A549 treated with Mapracorat at 1 μM for 4 hours (cell line): ENCODE measurements at places on chromosomes 6 and 20. TPM values are rescaled to one million over a fixed set of nuclear protein-coding genes. Genes with fewer than 3 reads are reported as not detected.

Gene PGM3
- total RNA-seq: 21.7 to 27.3 TPM (median 25.5 TPM) in 5 replicates

Gene BPIFB4
- total RNA-seq: not detected in 5 replicates

Gene PLA2G7
- not detected in 5 replicates for total RNA-seq

Gene GRM1
- 0.01 to 0.02 TPM in 2 of 5 replicates, not detected in the others for total RNA-seq

Gene CAGE1
- not detected in 5 replicates for total RNA-seq

Gene RAET1E
- total RNA-seq: 1.8 to 3.5 TPM (median 3.1 TPM) in 5 replicates

Gene MATN4
- total RNA-seq: 0.09 to 0.26 TPM (median 0.15 TPM) in 4 of 5 replicates, not detected in the other

Gene CRISP2
- not detected in 5 replicates for total RNA-seq

Gene LY6G6F
- total RNA-seq: not detected in 5 replicates

Gene ADGRF4
- total RNA-seq: 11.9 to 15.7 TPM (median 13.3 TPM) in 5 replicates

Gene CBLN4
- total RNA-seq: not detected in 5 replicates

Gene FAM83D
- total RNA-seq: 55.3 to 72.1 TPM (median 65.2 TPM) in 5 replicates

Gene KHDC1L
- 0.29 TPM in 1 of 5 replicates, not detected in the others for total RNA-seq

Gene GSTA3
- total RNA-seq: not detected in 5 replicates

Gene MMP24
- total RNA-seq: 22.6 to 29.3 TPM (median 29.1 TPM) in 5 replicates

Gene ANGPT4
- 0.03 to 0.05 TPM (median 0.03 TPM) in 3 of 5 replicates, not detected in the others for total RNA-seq
